Anterior cingulate cortex (tissue), 58 donors: ENCODE measurements at places on chromosomes 6 and 20.
A peak's percentile ranks its signal among the peaks of the same experiment; 100 is the strongest.

- DNase-seq, result no peak
Measured at GRCh38 chr6:28875191-28875747, 48.5 kb downstream of the TRIM27 start.

- DNase-seq, result no peak
Measured at GRCh38 chr6:47241742-47242482, 67.8 kb downstream of the TNFRSF21 start.

- no peak for DNase-seq
Measured at GRCh38 chr6:148128014-148128730, 214.5 kb upstream of the SASH1 start.

- DNase-seq, result no peak
Measured at GRCh38 chr6:127202676-127203075, 64.0 kb upstream of the RNF146 start.

DNA sequence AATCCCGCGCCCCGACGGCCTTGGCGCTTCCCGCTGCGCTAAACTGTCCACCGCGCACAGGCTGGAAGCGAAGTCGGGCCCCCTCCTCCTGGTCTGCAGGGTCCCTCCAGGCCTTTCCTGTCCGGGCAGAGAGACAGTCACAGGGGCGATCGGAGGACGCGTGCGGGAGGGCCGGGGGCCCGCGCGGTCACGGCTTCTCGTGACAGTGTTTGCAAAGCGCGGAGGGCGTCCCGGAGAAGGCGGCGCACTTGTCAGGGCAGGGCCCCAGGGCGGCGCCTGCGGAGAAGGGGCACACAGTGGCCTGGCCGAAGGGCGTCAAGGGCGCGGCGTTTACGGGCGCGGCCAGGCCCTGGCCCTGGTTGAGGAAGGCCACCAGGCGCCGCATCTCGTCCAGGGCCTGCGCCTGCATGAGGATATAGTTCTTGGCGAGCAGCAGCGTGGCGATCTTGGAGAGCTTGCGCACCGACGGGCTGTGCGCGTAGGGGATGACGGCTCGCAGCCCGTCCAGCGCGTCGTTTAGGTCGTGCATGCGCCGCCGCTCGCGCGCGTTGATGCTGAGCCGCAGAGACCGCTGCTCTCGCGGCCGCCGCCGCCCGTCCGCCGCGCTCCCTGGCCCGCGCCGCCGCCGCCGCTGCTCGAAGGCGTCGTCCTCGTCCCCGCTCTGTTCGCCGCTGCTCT lies 763 bp downstream of the BHLHE23 start:
- no peak for DNase-seq

DNA sequence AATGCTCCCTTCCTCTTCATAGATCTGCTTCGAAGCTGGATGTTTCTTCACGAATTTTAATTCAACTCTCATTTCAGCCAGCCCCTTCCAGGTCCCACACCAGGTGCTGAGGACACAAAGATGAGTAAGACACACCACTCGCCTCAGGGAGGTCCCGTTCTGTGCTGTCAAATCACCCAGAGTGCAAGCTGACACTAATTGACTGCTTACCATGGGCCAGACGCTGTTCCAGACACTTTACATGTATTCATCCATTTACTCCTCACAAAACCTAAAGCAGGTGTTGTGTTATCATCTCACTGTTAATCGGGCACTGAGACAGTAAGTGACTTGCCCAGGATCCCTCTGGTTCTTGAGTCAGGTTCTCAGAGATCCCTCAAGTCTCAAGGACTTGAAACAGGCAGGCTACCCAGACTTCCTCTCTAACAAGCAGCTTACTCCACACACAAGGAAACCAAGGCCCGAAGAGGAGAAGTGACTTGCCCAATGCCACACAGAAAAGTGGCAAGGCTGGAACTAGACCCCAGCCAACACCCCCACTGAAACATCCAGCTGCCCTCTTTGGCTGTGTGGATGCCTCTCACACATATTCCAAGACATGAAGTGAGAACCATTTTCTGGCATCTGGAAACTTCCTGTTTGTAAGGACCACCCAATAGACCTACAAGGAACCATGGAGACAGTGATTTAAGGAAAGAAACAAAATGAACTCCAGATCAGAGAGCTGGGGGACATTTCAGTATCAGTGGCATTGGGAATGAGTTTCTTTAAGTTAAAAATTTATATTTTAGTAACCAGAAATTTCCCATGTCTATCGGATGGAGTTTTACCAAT lies 174.5 kb downstream of the CDC5L start:
- DNase-seq, result no peak

DNA sequence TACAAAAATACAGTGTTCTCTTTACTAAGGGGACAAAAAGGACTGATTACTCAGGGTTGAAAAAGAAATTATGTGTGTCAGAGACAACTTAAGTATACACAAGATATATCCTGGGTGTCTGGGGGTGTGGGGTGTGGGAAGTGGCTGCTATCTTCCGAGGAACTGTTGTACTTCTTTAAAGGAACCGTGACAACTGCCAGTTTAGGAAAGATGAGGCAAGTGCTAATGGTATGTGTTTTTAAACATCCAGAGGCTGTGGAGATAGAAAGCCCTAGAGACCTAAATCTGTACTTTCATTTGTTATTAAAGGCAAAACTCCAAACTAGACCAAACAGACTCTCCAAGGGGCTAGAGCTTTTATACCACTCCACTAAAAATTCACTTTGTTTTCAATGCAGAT lies 95.6 kb downstream of the SNAP25 start:
- DNase-seq, result no peak

GRCh38 chr20:50673466-50674137 lies 17.7 kb downstream of the RIPOR3 start:
- DNase-seq, result no peak

DNA sequence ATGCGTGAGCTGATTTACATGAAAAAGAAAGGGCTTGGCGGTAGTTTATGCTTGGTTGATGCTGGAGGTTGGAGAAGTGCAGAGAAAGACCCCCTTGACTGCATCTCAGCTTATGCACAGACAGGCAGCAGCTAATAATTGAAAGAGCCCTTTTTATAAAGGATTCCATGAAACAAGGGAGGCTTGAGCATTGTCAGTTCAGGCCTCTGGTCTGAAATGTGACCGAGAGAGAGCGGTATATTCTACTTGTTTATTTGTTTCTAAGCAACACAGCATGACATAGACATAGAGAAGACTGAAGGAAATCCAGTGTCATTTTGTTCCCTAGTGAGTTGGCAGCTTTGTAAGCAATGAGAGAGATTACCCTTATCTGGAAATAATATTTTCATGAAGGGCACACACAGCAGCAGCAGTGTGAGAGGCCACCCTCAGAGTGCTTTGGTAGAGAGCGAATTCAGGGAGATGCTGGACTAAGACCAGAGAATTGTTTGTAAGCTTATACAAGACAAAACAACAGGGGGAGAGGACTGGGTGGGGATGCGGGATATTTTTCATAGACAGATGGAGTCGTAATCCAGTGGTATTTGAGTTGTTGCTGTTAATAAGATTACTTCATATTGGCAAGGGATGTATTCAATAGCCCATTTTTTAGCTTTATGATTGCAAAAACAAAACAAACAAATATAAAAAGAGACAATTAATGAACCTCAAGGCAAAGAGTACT lies 34.6 kb upstream of the LAMA2 start:
- DNase-seq, result no peak

DNA sequence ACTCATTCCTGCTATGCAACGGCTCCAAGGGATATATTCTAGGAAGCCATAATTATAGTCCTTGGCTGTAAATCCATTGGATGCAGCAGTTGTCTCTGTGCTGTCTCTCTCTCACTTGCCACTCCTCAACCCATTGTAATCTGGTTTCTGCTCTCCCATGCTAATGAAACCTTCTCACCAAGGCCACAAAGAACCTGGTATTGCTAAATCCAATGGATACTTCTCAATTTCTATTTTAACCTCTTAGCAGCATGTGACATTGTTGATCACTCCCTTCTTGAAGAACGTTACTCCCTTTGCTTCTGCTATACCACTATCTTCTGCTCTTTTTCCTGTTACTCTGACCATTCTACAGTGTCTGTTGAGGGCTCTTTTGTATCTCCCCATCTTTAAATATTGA lies 39.8 kb upstream of the GCLC start:
- DNase-seq, result no peak

- no peak for DNase-seq
Measured at GRCh38 chr20:13659288-13659687, 20.6 kb upstream of the TASP1 start.

- DNase-seq, result no peak
Measured at GRCh38 chr6:63904650-63905248, 269.1 kb downstream of the PHF3 start.

- no peak for DNase-seq
Measured at GRCh38 chr20:35823147-35823546, 51.3 kb downstream of the PHF20 start.

GRCh38 chr6:75230484-75231325 lies 12.9 kb downstream of the COX7A2 start:
- no peak for DNase-seq

GRCh38 chr6:162154001-162154400 lies 573.6 kb downstream of the PRKN start:
- DNase-seq, result no peak

GRCh38 chr20:62666736-62667529 lies 24.6 kb downstream of the SLCO4A1 start:
- peak; percentile 29 for DNase-seq

- no peak for DNase-seq
Measured at GRCh38 chr6:37487591-37488380, 11.9 kb downstream of the CCDC167 start.

GRCh38 chr6:72530152-72530551 lies 91.7 kb upstream of the KCNQ5 start:
- DNase-seq, result no peak

DNA sequence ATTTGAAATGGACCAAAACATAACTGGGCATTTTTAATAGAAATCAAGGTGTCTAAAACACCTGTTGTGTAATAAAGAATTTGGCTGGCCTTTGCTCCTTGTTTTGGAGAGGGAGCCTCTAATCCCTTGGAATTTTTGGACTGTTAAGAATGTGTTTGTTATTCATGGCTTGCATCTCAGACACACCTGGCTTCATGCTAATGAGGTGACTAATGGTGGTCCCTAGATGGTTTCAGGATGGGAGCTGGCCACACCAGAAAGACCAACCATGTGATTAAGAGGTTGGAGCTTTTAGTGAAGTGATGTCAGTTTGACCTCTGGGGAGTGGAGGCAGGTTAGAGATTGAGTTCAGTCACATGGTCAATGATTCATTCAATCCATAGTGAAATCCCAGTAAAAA lies 328.4 kb downstream of the DHX35 start:
- no peak for DNase-seq

DNA sequence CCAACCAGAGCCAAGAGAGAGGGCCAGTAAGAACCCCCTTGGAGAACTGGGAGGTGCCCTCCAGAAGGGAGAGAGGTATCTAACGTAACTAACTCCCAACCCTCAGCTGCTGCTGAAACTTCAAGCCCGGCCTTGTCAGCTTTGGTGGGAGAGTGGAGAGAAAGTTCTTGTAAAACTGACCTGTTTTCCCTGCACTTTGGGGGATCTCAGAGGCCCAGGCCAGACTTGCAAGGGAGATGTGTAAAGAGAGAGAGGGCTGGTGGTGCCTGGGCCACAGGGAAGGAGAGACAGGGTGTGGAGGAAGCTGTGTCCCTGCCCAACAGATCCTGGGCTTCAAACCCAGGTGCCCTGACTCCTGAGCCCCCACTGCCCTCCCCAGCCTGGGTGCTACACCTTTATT lies 17.3 kb upstream of the IP6K3 start:
- no peak for DNase-seq

DNA sequence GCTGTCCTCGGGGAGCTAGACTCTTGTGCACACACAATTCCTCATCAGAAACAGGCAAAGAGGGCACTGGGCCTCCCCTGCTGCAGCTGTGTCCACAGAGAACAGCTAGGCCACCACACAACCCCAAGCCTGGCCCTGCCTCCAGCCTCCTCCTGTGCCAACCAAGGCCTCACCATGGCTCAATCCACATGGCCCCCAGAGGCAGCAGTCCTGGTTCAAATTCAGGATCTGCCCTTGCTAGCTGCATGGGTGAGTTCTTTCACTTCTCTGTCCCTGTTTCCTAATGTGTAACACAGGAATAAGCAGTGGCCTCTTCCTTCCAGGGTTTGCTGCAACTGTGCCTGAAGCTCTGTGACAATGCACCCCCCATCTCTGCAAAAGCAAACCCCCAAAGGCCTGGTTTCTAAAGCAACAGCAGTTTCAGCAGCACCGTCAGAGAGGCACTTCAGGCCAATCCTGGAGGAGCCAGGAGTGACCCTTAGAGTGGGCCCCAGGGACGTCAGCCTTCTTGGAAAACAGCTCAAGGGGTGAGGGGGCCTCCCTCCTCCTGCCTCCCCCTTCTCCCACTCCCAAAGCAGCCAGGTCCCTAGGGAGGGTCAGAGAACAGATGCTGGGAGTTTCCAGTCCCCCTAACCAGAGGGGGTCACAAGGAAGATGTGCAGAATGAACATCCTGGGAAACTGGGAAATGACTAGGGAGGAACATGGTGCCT lies 2.2 kb downstream of the ADISSP start:
- no peak for DNase-seq

GRCh38 chr6:88177961-88178464 lies 11.9 kb upstream of the CNR1 start:
- no peak for DNase-seq

DNA sequence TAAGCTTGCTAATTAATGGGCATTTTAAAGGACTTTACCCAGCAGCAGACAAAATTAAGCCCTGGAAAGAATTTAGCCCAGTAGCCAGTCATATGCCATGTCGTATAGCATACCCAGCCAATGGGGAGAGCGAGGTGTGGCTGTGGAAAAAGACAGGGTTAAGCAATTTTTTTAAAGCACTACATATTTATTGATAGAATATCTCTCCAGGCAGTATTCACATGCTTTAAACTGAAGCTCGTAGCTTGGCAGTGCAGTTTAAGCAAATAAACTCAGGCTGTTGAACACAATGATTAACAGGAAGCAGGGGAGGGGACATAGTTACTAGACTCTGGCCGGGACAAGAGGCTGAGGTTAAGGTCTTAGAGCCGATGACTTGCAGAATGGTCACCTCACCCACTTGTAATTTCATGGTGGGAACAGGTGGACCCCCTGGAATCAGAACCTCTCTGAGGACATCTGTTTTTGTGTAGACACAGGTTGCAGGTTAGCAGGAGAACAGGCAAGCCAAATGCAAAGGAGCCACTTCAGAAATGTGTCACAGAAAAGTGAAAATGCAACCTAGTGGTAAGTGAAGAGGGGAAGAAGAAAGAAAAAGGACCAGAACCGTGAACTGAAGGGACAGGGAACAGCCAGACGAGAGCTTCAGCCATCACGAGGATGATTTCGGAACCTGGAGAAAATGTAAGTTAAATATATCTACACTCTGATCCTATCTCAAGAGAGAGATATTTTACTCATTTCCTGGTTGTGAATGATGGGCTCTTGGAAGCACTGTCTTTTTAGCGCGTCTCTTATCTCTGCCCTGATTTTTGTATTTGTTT lies 7.2 kb downstream of the GCNT2 start:
- DNase-seq, result no peak

- no peak for DNase-seq
Measured at GRCh38 chr20:44206132-44206531, 4.4 kb downstream of the OSER1 start.

- no peak for DNase-seq
Measured at GRCh38 chr20:7971536-7972280, 31.4 kb upstream of the HAO1 start.

GRCh38 chr6:52994031-52994838 lies 849 bp downstream of the GSTA4 start:
- peak; percentile 9 for DNase-seq
